ENCODE measurements at places on chromosomes 3 and 15.

DNA sequence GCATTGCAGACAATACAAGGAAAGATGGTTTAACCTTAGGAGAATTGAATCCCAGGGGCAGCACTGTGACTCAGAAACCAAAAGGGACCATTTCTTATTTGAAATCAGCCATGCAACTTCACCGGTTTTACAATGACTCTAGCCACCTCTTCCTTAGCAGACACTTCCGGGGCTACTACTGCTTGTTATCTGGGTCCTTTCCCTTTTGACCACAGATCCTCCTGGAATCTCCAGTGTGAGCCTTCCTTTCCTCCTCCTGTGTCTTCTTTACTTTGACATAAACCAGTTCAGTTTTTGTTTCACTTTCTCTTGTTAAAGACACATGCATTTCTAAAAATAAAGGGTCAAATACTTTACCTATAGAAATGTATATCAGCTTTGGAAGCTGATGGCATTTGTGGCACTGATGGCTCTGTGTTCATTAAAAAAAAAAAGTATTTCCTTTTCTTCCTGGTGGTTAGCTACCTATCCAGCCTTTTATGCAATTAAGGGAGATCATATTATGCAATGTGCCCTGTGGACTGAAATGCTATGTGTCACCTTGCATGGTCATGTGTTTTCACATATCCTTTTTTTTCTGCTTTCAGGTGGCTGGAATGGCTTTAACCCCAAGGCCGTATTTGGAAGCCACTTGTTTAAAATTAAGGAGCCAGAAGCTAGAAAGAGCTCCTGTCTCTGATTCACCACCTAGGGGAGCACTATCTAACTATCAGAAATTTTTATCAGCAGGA, 296.2 kb downstream of the CHL1 start:
- no peak for DNase-seq

DNA sequence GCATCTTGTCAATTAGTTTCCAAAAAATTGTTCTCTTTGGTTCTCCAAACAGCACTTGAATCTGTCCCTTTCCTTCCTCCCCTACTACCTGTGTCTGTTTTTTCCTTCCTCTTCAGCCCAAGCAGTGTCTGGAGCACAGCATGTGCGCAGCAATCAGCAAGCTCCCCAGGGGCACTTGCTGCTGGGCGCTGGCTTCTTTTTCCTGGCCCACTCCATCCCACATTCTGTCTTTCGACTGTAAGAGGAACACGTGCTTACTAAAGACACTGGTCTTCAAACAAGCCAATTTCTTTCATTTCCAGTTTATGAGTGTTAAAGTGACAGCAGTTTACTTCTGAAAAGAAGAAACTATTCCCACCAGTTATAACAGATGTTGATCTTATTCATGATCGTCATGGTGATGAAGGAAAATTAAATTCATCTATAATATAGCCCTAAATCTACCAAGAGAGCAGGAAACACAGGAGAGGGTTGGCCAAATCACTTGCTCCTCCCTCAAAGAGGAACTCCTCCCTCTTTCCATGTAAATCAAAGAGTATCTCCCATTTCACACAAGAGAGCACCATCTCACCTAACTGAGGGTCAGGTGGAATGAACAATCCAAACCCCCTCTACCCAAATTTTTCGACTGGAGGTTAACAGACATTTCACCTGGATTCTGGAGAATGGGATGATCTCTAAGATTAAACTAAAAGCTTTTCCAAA, 115.4 kb downstream of the IGF2BP2 start:
- no peak for DNase-seq

DNA sequence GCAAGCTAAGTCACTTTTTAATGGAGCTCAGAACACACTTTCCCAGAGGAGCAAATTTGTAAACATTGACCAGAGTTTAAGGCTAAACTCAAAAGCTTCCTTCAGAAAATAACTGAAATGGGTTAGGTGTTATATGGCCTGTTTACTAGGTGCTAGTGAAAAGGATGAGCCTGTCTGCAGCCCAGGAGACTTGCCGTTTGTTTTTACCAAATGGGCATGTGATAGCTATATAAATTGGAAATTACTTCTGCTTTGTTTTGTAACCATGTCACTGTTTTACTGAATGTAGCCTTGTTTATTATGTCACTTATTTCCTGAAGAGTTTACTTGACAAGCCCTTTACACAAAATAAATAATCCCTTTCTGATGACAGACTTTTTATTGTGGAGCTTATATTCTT, 109.4 kb upstream of the THSD4 start:
- DNase-seq, result no peak

DNA sequence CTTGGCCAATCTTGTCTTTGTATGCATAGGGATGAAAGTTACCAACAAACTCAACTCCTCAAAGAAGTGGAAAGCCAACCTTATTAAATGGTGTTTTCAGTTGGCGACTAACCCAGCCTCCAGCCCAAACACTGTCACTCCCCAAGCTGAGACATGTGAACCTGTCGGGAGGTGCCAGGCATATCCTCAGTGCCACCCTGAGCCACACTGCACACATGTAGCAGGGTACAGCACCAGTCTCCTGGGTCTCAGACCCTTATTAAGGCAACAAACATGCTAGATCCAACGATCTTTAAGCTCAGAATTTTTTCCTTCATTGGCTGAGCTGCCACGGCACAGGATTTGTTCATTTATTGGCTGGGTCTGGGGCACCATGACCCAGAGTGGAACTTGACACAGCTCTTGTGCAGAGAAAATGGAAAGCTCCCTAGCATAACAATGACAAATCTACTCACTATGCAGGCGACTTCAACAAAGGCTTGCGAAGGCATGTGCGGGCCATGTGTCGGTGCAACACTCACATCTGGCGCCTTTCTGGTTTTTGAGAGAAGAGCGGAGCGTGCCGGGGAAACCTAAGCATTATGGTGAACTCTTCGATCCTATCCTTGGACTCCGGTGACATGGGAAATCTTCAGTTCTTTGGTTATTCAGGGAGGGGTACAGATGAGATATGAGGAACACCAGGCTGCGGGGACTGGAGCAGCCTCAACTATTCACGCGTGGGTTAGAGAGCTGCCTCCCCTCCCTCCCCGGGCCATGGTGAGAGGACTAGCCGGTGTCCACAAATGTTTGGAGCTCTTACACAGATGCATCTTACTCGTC, 190.1 kb downstream of the FAM43A start:
- no peak for DNase-seq

GRCh38 chr3:184354754-184355153, 6.7 kb downstream of the CLCN2 start:
- no peak for DNase-seq

- no peak for DNase-seq
Measured at GRCh38 chr3:187243933-187244524, 46.7 kb downstream of the RTP1 start.

- DNase-seq, result peak; percentile 65
Measured at GRCh38 chr3:129224984-129225393, 24.4 kb upstream of the COPG1 start.

Measured in hippocampal formation (tissue), 2 donors.